ENCODE measurements at places on chromosomes 16 and 17. TPM values are rescaled to one million over a fixed set of nuclear protein-coding genes. Genes with fewer than 3 reads are reported as not detected.

DNA sequence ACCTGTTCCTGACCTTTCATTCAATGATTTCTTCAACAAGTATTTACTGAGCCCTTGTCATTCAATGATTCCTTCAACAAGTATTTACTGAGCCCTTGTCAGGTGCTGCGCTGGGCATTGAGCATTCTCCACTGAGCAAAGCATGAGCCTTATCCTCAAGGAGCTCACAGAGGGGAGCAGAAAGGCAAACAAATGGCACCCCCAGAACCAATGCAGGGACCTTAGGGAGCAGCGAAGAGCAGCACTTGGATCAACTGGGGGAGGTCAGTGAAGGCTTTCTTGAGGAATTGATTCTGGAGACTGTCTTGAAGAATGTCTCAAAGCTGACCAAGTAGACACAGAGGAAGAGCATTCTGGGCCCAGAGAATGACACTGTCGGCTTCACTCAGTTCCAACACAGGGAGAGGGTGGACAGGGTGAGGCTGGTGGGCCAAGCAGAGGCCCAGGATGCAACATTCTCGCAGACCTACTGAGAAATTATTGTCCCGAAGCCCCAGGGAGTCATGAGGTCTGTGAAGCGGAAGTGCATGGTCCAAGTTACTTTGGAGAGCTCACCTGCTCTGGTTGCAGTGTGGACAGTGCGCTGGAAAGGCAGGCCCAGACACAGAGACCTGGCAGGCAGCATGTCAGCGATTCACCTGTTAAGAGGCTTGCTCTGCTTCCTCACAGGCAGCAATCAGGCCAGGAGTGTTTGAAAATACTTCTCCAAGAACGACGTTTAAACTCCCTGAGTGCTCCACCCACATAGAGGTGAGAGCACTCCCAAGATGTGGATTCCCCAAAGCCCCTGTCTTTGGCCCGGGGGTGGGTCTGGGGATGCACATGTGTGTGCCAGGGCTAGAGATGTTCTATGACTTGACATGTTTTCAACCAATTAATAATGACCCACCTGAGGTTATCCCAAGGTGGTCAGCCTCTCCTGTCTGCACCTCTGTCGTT, 3.2 kb upstream of the MPO start:
- DNase-seq, result no peak

DNA sequence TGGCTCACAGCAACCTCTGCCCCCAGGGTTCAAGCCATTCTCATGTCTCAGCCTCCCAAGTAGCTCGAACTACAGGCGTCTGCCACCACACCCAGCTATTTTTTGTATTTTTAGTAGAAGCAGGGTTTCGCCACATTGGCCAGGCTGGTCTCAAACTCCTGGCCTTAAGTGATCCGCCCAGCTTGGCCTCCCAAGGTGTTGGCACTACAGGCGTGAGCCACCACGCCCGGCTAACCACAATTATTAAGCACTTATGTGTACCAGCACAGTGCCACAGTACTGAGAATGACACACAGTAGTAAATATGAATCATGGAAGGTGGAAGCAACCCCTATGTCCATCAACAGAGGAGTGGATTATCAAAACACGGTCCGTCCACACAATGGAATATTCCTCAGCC, 49.8 kb downstream of the COTL1 start:
- no peak for DNase-seq

DNA sequence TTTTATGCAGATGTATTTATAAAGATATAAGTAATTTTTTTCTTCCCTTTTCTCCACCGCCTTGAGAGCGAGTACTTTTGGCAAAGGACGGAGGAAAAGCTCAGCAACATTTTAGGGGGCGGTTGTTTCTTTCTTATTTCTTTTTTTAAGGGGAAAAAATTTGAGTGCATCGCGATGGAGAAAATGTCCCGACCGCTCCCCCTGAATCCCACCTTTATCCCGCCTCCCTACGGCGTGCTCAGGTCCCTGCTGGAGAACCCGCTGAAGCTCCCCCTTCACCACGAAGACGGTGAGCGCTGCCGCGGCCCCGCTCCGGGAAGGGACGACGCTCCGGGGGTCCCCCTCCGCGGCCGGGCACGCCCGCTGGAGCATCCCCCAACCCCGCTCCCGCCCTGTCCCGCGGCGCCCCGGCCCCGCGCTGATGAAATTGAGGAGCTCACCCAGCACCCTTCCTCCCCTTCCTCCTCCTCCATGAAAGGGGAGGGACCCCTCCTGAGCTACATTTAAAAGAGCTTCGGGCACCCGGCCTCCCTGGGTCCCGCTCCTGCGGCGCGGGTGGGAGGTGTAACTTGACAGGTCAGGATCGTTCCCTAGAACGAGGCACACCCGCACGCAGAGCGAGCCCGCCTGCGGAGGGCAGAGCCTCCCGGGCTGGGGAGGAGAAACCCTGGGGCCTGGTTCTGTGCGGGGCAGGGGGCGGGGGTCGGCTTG, 706 bp downstream of the HLF start:
- DNase-seq, result no peak

- peak; percentile 34 for DNase-seq
Observed at GRCh38 chr16:76653390-76654026, 376.3 kb downstream of the CNTNAP4 start.

DNA sequence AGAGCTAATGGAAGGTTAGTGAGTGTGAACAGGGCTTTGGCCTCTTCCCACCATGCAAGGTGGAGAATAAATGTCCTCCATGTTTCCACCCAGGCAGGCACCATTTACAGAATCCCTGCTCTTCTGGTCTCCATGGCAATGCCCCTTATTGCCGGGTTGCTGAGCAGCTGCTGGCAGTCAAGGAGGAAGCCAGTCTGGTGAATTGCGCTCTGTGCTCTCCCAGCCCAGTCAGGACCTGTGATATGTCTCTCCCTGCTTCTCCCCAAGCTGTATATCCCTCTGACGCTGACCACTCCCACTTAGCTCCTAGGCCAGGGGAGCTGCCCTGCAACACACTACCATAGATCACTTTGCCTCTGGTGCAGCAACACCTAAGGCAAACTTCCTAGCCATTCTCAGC, 402.1 kb upstream of the ERCC4 start:
- no peak for DNase-seq

DNA sequence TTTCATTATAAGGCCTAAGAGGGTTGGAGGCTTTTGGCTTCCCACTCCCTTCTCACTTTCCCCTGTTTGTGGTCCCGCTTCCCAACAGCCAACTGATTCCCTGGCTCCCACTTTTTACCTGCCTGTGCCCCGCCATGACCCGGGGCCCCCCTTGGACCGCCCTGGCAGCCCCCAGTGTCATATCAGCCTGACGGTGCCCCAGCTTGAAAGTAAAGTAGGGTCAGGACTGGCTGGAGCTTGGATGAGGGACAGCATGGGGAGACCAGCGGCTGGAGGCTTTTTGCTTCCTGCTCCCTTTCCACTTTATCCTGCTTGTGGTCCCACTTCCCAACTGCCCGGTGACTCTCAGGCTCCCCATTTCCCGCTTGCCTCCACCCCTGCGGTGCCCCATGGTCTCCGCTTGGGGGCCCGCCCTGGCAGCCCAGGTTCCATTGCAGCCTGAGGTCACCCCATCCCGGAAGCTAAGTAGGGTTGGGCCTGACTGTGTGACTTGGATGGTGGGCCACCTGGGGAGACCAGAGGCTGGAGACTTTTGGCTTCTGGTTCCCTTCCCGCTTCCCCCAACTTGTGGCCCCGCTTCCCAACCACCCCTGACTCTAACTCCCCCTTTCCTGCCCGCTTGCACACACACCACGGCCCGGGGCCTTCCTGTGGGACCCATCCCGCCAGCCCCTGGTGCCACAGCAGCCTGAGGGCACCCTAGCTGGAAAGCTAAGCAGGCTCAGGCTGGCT, 2274.7 kb downstream of the TP53TG3F start:
- DNase-seq, result no peak

DNA sequence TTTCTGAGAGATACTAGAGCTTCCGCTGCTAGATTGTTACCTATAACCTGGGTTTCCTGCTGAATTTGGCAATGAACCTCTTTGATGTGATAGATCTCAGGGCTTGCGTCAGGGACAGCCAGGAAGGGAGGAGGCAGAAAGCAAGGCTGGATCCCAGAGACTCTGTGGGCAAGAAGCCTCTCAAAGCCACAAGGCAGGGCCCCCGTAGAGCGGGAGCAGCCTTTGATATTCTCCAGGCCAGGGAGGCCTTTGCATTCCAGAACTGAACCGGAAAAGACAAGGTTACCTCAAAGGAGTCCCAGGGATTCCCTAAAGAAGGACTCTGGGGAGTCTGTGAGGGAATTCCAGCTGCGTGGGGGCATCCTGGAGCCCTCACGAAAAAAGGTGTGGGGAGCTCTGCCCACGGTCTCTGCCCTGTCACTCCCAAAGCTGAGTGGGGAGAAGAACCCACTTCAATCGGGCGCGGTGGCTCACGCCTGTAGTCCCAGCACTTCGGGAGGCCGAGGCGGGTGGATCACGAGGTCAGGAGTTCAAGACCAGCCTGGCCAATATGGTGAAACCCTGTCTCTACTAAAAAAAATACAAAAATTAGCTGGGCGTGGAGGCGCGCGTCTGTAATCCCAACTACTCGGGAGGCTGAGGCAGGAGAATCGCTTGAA, 14.3 kb upstream of the SCIMP start:
- DNase-seq, result no peak

DNA sequence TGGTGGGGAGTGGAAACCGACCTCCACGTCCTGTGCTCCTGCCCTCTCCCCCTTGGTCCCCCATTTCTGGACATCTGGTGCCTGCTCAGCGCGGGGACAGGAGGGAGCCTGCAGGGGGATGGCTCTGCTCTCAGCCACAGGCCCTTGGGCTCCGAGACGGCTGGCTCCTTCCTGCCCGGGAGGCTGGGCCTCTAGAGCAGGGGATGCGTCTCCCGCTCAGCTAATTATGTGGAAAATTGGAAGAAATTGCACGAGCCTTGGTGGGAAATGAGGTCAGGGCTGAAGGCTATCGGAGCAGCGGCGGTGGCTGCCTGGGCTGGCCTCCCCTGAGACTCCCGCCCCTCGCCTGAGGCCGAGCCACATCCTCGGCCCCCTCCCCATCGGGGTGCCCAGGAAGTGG, 154.6 kb upstream of the CIBAR2 start:
- DNase-seq, result no peak

GRCh38 chr17:32971171-32971570, 20.5 kb upstream of the SPACA3 start:
- peak; percentile 88 for DNase-seq

- DNase-seq, result peak; percentile 59
Observed at GRCh38 chr17:6303664-6304063, 131.3 kb downstream of the AIPL1 start.

GRCh38 chr16:57315416-57315815, 30.9 kb upstream of the PLLP start:
- no peak for DNase-seq

- no peak for DNase-seq
Observed at GRCh38 chr17:21353326-21354010, 22.7 kb upstream of the KCNJ12 start.

DNA sequence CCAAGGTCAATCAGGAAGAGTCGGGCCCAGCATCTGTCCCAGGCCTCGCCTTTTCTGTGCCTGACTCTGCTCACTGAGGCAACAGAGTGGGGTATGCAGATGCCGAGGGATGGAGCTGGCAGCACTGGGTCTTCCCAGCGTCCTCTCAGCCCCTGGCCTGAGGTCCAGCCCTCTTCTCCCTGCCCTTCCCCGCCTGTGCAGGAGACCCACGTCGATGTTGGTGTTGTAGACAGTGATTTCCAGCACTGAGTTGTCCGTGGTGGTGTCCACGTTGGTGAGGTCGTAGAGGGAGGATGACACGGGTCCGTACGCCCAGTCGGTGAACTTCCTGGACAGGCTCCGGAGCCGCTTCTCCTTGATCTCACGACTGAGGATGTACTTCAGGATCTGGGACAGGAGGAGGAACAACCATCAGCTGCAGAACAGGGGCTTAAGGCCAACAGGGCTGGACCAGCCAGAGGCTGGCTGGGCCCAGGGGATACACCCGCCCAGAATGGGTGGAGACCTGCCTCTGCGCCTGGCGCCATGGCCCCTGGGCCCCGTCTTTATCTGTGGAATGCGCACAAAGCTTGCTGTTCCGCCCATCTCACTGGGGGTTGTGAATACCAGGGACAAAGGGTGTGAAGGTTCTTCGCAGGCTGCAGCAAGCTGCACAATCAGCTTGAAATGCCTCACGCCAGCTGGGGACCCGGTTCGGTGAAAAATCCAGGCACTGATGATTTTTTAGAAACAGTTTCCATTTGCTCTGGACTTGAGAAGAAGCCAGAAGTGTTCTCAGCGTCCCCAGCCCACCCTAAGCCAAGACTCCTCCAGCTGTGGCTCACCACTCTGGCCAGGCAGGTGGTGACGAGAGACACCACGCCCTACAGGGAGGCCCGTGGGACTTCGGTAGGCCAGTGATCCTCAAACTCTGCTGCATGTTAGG, 27.5 kb downstream of the TRPV3 start:
- no peak for DNase-seq

DNA sequence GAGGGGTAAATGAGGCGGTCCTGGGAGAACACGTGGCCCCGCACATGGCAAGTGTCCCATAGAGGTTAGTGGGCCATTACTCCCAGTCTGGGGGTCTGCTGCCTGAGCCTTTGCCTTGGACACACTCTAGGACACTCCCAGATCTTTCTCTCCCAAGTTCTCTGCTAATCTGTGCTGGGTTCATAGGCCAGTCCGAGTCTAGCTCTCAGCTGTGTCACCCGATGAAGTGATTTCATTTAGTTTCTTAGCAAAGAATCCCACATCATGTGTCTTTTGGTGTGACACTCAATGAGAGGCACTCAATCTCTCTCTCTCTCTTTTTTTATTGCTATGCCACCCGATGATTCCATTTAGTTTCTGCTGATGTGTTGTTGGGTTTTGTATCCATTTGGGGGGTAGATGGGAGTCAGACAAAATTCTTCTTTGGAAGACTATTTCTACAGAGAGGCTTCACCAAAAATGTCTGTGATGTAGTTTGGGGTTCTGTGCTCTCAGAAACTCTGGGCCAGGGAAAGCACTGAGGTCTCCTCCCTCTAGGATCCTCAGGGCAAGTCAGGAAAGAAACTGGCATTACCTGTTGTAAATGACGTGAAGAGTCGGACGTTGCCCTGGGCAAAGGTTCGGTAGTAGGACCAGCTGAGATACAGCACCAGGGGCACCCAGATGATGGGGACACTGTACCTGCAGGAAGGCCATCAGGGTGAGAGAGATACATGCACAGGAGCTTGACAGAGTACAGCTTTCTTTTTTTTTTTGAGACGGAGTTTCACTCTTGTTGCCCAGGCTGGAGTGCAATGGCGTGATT, 25.2 kb upstream of the MLKL start:
- DNase-seq, result no peak

GRCh38 chr17:82384051-82384729, 12.6 kb downstream of the UTS2R start:
- no peak for DNase-seq

Gene COL1A1
- 288 TPM for total RNA-seq

Gene AXIN1
- total RNA-seq, result 19.3 TPM

Gene KRTAP2-4
- not detected for total RNA-seq

Gene GNAO1
- total RNA-seq, result 3.0 TPM

Gene SLC35G6
- total RNA-seq, result not detected
